ENCODE measurements at places on chromosomes 13 and 19.
A peak's percentile ranks its signal among the peaks of the same experiment; 100 is the strongest.

DNA sequence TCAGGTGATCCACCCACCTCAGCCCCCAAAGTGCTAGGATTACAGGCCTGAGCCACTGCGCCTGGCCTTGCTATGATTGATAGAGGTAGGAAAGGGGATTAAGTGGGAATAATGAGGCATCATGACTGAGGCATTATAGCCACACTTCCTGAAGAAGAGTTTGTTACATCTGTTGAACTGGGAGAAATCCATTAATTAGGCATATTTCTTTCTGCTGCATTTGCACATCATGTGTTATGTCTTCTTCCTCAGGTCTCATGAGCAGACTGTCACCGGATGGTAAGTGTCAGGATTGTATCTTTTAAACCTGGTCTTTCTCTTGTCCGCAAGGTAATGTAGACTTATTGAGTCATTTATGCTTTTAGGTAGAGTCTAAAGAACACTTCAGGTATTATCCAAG is 12.2 kb downstream of the EDDM13 start:
- DNase-seq = no peak

- peak; percentile 83 for DNase-seq
Measured at GRCh38 chr19:48330012-48330681, 4.8 kb downstream of the EMP3 start.

GRCh38 chr13:100125946-100126345 is 37.1 kb downstream of the PCCA start:
- DNase-seq = no peak

DNA sequence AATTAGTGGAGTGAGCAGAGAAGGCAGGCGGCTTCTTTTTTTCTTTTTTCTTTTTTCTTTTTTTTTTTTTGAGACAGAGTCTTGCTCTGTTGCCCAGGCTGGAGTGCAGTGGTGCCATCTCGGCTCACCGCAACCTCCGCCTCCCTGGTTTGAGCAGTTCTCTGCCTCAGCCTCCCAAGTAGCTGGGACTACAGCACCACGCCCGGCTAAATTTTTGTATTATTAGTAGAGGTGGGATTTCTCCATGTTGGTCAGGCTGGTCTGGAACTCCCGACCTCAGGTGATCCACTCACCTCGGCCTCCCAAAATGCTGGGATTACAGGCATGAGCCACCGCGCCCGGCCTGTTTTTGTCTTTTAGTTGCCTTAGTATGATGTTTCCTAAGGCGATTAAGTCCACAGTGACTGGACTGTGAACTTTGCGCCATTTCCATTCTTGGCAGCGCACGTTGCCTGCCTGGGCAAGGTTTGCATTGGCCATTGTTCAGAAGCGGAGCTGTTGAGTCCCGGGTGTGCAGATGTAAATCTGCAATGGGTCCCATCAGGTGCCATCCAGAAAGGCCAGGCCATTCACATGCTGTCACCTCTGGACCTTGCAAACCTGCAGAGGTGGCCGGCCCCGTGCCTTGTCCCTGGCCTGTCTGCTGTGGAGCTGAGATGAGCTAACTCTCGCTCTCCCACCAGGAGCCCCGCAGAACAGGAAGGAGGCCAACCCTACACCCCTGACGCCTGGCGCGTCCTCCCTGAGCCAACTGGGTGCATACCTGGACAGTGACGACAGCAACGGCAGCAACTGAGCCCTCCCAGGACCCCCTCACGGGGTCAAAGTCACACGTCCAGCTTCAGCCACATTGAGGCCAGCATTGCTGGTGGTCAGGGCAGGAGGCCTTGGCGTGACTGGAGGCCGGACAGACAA is 10.9 kb upstream of the SHD start:
- no peak for DNase-seq

GRCh38 chr13:113763961-113764792 is 5.2 kb downstream of the TMEM255B start:
- no peak for DNase-seq

DNA sequence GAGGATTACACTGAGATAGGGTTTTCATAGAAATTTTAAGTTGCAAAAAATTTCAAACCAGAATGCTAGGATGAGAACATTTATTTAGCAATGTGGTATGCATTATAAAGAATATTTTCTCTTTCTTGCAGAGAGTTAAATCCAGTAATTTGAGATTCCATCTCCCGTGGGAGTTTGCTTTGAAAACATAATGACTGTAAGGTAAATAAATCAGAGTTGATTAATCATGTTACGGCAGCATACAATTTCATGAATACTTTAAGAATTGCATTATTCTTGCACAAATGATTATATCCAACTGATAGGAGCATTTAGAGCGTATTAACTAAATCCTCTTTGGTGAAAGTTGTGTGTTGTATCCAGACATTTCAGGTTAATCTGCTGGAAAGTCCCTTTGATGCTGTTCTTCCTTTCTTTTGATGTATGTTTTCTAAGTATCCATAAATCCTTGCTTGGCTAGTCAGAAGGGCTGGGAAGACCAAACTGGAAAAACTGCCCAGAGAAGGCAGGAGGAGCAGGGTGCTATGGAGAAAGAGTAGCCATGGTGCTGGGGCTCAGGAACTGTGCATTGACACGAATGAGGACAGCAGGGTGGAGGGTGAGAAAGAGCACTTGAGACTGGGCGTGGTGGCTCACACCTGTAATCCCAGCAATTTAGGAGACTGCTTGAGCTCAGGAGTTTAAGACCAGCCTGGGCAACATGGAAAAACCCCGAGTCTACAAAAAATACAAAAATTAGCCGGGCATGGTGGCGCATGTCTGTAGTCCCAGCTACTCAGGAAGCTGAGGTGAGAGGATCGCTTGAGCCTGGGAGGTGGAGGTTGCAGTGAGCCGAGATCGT is 4.8 kb upstream of the GJA3 start:
- DNase-seq = no peak

DNA sequence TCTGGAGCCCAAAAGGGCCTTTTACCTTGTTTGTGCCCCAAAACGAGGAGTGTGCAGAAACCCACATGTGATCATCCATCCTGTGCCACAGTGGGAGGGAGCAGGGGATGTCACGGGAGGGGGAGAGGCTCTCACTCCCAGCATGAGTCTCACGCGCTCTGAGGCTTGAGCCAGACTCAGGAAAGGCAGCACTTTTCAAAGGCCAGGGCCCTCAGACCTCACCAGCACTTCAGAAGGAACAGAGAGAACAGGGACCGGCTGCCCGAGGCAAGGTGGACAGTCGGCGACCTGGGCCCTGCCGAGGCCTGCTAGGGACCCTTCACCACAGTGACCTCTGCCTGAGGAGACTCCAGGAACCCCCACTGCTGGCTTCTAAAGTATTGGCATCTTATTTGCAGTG is 71.7 kb upstream of the WASF3 start:
- no peak for DNase-seq

- no peak for DNase-seq
Measured at GRCh38 chr19:51295382-51296126, 15.9 kb upstream of the IGLON5 start.

DNA sequence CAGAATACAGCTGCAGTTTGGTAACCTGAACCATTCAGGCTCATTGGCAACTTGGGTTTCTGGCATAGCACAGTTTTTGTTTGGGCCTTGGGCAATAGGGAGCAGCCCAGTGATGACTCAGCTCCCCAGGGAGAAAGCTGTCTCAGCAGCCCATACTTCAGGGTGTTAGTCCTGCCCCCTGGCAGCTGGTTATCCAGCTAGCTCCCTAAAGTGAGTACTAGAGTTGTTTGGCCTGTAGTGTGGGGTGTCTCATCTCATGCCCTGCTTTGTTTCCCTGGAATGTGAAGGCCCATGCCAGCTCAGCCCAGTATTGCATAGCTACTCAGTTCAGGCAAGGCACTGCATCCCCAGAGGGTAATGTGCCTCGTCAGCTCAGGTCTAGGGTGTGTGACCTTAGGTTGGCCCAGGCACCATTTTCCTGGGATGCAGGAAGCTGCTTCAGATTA is 18.2 kb upstream of the ZNF543 start:
- no peak for DNase-seq

DNA sequence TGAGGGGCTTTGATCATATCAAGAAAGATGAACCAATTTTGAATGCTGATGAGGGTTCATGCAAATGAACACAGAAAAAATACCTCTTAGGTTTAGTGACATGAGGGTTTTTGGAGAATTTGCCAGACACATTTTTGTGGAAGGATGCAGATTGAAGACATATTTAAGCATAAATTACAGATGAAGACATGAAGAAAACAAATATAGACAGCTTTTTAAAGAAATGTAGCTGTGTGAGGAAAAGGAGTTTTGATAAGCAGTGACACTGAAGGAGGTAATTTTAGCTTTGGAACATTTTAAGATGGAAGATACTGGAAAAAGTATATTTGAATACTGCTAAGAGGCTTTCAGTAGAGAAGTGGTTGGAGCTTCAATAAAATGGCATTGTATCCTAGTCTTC is 810.8 kb upstream of the GPC6 start:
- DNase-seq = no peak

DNA sequence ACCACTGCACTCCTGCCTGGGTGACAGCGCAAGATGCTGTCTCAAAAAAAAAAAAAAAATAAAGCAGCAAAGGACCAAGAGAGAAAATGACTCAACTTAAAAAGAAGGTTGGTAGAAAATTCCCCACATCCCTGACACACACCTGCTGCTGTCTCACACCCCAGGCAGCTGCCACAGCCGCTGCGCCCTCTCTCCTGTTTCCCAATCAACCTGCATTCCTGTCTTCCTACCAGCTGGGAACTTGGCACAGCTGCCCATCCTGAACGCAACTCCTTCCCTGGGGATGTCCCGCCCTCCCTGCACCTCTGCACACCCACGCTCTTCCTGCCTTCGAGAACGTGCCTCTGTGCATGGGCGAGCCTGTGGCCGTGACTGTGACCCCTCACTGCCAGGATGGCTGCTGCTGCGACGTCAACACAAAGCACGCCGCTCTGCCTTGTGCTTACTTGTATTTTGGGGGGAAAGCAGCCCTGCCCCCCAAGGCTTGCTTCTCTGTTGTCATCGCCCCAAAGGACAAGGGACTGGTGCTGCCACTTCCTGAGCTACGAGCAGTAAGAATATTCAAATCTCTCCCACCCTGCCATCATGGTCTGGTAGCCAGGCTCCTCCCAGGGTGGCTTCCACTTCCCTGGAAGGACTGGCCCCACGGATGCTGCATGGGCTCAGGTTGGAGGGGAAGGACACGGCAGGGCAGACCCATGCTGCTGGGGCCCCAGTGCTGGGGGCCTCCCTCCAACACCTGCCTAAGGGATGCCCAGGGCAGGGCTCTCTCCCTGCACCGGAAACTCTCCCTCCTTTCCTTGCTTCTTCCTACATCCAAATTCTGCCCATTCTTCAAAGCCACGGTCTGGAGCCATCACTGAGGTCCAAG is 20.7 kb downstream of the SH3GL1 start:
- no peak for DNase-seq

DNA sequence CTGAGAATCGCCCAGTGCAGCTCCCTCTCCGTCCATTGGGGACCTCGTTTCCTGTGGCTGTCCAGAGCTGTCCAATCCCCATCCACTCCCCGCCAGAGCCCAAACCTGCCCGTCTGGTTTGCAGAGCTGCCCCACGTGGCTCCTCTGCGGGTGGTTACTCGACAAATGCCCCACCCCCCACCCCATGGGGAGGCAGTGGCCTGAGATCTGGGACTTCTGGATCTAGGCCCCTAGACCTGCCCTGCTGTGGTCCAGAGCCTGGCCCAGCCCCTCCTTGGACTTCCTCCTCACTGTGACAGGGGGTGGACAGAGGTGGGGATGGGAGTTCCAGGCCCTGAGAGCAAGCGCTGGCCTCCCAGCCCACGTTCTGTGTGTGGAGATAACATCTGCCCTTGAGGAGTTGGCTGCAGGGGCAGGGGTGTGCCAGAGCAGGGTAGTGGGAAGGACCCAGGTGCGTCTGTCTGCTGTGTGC is 29.1 kb downstream of the PAK4 start:
- DNase-seq = no peak

- no peak for DNase-seq
Measured at GRCh38 chr19:33501693-33502356, 19.8 kb downstream of the PEPD start.

DNA sequence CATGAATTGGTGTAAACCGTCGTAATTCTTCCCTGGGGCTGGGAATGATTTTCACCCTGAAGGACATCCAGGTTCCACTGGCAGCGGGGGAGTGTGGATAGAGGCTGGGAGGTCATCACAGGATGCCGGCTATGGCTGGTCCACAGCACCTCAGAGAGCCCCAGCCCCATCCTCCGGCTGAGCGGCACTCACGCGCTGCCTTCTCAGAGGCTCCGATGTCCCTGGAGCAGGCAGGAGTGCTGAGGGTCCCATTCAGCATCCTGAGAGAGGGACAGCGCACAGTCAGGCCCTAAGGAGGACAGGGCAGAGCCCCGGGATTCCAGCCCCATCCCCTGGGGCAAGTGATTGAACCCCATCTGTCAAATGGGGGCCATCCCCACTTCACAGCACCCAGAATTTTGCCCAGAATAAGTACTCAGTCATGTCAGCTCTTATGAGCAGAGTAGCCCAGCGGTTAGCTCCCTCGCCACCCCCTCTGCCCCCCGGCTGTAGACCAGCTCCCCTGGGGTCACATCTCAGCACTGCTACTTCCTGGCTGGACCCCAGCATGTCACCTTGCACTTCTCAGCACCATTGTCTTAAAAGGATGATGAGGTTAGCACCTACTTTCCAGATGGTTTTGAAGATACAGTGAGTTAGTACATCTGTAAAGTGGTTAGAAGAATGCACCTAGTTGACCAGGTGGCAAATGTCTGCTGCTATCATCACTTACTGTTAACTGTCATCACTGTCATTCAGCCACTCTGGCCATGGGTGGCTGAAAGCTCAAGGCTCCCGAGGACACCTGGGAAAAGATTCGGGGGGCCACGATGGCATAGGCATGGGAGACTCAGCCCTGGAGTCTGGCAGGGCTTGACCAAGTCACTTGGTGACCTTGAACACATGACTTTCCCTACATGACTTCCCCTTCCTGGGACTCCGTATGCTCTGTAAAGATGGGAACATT is 11.9 kb downstream of the GRAMD1A start:
- peak; percentile 41 for DNase-seq

DNA sequence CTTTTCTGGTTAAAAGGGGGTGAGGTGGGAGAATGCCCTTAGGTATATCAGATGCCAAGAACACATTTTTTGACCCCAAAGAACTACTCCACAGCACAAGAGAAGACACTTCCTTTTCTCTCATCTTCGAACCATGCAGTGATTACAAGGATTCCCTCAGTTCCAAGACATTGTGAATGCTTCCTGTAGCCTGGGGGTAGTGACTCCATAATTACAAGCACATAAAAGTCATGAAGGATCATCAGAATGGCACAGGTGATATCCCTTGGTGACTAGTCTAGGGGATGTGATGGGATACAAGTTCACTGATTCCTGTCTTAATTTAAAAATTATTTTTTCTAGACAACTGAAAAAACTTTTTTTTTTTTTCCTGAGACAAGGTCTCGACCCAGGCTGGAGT is 78.0 kb downstream of the ZC3H13 start:
- DNase-seq = no peak

DNA sequence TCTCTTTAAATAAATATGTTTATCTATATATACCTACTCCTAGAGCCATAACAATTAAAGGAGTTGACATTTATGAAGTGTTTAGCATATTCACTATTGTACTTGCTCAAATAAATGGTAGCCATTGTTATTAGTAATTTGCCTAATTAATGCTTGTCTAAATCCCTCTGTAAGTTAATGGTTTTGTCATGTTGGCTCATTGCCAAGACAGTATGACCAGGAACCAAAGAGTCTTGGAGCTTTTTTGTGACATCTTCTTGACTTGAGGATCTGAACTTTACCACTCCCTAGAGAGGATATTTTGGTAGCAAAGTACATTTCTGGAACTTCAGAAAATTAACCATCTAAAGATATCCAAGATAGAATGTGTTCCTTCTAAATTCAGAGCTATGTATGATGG is 15.5 kb downstream of the FRY start:
- DNase-seq = no peak

All from activated gamma-delta T cell treated with Interleukin-2 at 50 U/mL for 16 hours (primary cell).